Brain pericyte (primary cell): ENCODE measurements at places on chromosomes 16 and 17.

GRCh38 chr17:42900460-42901331 lies at the start of gene G6PC1:
Gene G6PC1 (plus strand): TSS chr17:42900799. CDS start chr17:42900877, 78 bp downstream.
- no peak for DNase-seq

- DNase-seq, result no peak
Measured at GRCh38 chr17:869086-869485, 86.9 kb downstream of the MRM3 start.

DNA sequence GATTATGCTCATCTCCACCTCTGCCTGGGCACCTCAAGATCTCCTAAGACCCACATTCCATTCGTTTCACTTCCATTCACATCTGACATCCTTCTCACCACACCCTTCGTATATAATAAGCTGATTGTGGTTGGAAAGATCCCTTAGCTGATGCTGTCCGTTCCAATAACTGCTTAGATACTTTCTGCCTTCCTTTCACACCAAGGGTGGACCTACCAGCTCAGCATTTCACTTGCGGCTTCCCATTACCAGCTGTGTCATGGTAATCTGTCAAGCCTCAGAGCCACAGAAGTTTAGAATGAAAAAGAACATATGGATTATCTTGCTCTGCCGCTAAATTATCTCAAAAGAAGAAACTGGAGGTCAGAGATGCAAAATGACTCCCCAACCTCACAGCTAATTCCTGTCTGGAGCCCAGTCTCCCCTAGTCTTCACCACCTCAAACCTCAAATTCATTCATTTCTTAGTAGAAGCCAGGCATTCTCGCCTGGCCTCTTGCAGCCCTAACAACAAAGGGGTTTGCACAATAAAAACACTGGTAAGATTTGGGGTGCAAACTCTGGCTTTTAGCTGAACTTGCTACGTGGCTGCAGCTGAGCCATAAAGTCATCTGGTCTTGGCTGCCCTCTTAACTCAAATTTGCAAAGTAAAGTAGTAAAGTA lies 182.8 kb upstream of the HS3ST3A1 start:
- no peak for DNase-seq

- DNase-seq, result no peak
Measured at GRCh38 chr17:36880268-36880905, 56.9 kb upstream of the LHX1 start.

- DNase-seq, result no peak
Measured at GRCh38 chr16:83789642-83790401, 18.0 kb upstream of the HSBP1 start.

DNA sequence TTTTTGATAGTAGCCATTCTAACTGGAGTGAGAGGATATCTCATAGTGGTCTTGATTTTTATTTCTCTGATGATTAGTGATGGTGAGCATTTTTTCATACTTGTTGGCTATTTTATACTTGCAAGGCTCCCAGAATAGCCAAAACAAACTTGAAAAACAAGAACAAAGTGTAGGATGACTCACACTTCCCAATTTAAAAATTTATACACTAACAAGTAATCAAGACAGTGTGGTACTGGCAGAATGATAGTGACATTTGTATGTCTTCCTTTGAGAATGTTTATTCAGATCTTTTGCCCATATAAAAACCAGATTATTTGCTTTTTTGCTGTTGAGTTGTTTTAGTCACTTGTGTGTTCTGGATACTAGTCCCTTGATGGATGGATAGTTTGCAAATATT lies 17.8 kb downstream of the SPECC1 start:
- DNase-seq, result no peak

- no peak for DNase-seq
Measured at GRCh38 chr17:45387739-45388138, 44.9 kb downstream of the ARHGAP27 start.

GRCh38 chr16:70576431-70577255 lies 53.0 kb downstream of the SF3B3 start:
- DNase-seq, result no peak

- DNase-seq, result no peak
Measured at GRCh38 chr16:477301-478157, 50.0 kb upstream of the CAPN15 start.

DNA sequence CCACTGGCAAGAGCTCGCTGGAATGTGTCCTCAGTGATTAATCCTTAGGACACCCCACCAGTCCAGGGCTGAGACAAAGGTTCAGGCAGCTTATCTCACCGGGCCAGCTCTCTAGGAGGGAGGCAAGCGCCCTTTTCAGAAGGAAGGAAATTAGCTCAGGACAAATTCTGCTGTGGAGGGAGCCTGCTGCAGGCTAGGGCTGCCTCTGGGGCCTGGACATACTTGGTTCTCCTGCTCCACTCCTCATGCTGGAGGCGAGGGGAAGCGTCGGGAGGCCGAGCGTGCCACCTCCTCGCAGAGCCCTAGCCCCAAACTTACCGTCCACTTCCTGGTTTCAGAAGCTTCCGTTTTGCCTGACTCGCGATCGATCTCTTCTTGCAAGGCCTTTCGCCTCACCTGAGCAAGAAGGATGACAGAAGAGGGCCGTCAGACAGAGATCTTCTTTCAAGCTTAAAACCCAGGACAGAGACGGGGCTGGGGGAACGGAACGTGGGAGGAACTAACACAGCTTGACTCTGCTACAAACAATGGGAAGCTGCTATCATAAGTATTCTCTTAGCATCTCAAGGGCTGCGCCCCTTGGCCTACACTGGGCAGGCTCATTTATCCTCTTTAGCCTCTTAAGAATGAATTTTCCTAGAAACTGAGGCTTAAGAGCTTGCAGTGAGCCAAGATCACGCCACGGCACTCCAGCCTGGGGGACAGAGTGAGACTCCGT lies 7.7 kb downstream of the KNOP1 start:
- DNase-seq, result no peak

DNA sequence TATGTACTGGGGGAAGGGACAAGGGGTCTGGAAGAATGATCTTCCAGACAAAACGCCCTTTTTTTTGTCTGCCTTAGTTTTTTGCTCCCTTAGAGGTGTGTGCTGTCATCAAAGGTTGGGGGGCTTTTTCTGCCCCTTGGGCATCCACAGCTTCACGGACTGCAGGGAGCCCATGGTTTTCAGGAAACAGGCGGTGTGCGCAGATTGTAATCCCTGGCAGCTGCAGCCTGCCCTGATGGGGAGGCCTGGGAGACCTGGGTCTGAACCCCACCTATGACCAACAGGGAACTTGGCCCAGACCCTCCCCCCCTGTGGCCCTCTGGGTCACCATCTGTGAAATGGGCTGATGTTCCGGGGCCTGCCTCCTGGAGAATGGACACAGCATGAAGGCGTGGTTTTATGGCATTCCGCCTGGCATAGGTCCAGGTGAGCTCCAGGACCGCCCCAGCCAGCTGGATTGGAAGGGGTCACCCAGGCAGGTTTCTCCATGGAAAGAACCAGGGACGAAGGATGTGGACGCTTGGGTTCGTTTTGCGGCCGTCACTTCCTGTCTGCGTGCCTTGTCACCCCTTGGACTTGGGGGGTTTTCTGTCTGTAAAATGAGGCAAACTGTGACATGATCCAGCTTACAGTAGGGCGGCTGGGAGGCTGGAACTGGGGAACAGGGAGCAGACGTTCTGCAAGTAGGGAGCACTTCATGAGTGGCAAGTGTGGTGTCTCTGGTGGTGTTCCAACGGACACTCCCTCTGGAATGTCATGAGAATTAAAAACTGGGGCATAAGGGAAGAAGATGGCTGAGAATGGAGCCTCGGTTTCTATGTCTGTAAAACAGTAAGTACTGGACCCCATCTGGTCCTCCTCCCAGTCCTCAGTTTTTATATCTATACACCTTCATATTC lies 1.5 kb downstream of the CPNE2 start:
- no peak for DNase-seq

DNA sequence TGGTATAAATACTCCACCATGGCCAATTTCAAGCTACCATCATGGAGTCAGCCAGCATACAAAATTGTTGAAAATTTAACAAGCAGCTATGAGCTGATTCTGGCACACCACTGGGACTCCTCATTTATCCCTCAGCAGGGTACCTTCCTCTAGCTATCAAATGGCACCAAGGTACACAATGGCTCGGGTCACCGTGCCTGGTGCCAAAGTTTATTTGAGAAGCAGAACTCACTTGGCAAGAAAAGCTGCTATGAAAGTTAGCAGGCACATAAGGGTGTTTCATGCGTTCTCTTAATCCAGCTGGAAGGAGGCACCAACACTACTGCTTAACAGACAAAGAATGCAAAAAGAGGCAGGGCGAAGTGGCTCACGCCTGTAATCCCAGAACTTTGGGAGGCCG lies 51.6 kb downstream of the IKZF3 start:
- no peak for DNase-seq

- no peak for DNase-seq
Measured at GRCh38 chr16:29146266-29146665, 161.4 kb downstream of the LAT start.

DNA sequence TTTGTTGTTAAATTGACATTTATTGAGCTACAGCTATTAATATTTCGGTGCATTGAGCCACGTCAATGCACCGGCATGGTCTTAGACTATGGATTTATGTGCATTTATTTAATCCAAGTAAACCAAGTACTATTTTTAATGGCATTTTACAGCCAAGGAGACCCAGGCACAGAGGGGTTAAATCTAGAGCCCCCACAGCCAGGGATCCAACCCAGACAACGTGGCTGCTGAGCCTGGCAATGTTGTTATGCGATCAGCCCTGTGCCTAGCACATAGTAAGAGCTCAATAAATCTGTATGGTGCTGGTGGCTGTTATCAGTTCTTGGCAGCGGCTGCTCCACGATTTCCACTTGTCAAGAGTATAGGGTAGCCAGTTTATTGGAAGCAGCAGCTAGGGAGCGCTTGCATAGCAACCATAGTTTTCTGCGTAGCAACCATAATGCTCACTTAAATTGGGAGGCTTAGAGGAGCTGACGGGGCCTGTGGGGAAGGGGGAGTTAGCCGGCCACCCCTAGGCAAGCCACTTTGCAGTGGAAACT lies 541 bp upstream of the RBBP6 start:
- DNase-seq, result no peak

- DNase-seq, result no peak
Measured at GRCh38 chr17:58420827-58421226, 3.5 kb upstream of the RNF43 start.

GRCh38 chr17:14302431-14303099 lies 1.7 kb downstream of the HS3ST3B1 start:
- no peak for DNase-seq

DNA sequence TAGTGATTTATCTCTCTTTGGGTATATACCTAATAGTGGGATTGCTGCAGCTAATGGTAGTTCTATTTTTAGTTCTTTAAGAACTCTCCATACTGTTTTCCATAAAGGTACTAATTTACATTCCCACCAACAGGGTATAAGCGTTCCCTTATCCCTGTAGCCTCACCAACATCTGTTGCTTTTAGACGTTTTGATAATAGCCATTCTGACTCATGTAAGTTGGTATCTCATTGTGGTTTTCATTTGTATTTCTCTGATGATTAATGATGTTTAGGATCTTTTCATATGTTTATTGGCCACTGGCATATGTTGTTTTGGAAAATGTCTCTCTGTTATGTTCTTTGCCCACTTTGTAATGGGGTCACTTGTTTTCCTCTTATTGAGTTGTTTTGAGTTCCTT lies 88.5 kb upstream of the ZNF267 start:
- no peak for DNase-seq

DNA sequence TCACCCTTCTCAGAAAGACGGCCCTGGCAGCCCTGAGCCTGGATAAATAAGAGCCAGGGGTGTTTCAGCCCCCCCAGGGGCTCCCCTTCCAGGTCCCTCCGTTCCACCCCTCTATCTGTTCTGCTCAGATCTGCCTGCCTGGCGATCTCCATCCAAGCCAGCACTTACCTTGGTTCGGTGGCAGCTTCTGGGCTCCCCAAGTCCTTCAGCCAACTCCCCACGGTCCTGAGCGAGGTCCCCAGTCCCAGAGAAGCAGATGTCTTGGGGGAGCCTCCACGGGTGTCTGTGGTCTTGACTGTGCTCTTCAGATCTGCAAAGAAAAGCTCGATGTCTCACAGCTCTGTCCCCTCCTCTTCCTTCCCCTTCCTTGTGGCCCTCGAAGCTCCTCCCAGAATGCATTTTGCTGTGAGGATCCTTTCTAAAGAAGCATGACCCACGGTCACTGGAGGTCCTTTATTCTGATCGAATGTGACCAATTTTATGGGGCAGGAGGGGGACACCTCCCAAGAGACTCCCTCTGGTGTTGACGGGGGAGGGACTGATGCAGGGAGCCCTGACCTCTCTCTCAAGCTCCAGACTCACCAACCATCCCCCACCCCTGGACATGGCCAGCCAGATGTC lies at the start of gene PIK3R6:
TSS of gene PIK3R6 (minus strand) at position 314 of the 621 bp plus-strand sequence. CDS start 17,880 bp downstream, outside the sequence.
- DNase-seq, result no peak

DNA sequence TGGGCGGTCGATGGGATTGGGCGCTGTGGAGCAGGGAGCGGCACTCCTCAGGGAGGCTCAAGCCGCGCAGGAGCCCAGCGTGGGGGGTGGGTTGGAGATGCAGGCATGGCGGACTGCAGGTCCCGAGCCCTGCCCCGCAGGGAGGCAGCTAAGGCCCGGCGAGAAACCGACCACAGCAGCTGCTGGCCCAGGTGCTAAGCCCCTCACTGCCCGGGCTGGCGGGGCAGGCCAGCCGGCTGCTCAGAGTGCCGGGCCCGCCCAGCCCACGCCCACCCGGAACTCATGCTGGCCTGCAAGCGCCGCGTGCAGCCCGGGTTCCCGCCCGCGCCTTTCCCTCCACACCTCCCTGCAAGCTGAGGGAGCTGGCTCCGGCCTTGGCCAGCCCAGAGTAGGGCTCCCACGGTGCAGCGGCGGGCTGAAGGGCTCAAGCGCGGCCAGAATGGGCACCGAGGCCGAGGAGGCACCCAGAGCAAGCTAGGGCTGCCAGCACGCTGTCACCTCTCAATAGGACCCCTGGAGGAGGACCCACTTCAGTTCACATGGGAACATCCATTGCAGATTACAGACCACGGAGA lies 20.5 kb upstream of the METTL16 start:
- DNase-seq, result no peak

DNA sequence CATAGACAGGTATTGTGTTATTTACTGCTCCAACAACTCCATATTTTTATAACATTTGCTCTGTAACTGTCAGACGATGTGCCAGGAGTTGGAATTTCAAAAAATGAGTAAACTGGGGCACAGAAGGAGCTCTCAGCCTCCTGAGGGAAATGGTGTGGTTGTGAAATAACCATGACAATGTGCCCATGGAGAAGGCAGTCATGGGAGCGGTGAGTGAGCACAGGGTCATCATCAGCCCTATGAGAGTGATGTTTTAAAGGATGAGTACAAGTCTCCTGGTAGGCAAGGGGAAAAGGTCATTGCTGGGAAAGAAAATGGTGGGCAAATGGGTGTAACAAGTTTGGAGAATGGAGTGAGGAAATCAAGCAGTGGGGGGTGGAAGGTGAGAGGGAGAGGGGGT lies 115.0 kb upstream of the SEC14L1 start:
- no peak for DNase-seq

DNA sequence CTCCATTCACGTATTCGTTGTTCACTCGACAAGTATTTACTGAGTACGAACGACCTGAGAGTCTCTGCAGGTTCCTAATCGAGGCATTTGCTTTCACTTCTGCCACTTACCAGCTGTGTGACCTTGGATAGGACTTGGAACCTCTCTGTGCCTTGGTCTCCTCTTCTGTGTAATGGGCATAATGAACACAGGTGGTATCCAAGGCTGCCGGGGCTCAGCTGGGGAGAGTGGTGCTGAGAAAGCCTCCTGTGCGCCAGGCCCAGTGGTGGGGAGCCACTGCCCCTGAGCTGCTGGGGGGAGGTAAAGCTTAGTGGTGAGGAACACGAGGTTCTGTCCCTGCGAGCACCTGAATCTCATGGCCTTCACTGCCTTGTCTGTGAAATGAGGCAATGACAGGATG lies 150.7 kb downstream of the IRF8 start:
- no peak for DNase-seq

- no peak for DNase-seq
Measured at GRCh38 chr17:80169784-80170500, at the start of gene CARD14. Gene CARD14 (plus strand): TSS chr17:80170030. CDS start chr17:80181439, 11,409 bp downstream.
